ENCODE measurements at places on chromosomes 6 and 20.
A peak's percentile ranks its signal among the peaks of the same experiment; 100 is the strongest.

GRCh38 chr6:80215063-80215462 is 108.6 kb downstream of the BCKDHB start:
- no peak for DNase-seq

- no peak for DNase-seq
These were observed 24.5 kb upstream of the SMIM29 start for GRCh38 chr6:34273242-34273805.

DNA sequence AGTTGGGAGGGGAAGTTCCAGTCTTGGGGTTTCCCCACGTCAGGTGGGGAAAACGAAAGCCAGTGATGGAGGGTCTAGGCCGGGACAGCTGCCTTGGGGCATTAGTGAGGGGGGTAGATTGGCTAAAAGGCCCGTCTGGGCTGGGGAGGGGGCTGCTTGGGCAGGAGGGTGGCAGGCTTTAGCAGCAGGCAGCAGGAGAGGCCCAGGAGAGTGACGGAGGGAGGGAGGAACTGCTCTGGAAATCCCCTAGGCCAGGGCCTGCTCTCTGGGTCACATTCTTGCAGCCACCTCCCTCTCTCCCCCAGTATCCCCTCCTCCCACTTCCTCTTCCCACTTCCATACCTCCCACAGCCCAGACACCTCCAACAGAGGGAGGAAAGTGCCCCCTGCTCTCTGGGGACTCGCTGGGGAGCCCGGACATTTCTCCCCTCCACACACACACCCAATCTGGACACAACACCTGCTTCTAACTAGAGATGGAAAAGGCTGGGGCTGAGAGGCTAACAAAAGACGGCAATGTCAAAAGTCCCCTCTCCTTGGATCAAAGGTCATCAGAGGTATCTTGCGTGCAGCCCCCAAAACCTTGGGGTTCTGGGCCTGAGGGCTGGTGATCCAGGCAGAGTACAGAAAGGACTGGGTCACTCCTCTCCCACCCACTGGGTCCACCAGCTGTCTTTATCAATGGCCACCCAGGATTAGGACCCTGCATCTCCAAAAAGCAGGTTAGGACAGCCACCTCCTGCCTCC is 1.8 kb downstream of the NFKBIE start:
- no peak for DNase-seq

DNA sequence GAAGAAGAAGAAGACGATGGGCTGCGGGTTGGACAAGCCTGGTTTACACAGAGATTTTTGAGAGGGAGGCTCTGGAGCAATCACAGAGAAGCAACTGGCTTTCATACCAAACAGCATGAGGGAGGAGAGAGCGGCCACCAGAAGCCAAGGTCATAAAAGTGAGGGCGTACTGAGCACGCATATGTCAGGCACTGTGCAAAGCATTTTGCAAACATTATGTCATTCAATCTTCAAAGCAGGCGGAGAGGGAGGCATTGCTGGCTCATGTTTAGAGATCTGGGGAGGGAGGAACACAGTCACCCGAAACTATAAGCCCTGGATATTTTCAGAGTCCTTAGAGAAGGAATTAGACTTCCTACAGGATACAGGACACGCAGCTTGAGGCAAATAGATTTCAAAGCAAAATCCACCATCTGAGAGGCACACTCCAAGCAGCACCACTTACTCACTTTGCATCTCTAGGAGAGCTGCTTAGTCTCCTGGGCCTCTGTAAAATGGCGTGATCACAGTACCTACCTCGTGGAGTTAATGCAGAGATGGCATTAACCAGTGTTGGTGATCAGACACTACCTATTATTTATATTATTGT is 24.6 kb downstream of the RAMACL start:
- no peak for DNase-seq

DNA sequence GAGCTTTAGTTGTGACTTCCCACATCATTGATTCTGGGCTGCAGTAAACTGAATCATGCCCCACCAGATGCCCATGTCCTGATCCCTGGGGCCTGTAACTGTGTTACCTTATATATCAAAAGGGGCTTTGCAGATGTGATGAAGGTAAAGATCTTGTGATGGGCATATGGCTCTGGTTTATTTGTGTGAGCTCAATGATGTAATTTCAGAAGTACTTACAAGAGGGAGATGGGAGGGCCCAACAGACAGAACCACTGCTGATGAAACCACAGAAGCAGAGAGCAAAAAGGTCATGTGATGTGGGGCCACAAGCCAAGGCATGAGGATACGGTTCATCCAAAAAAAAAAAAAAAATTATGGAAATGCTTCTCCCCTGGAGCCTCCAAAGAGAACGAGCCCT is 118.7 kb downstream of the TOX2 start:
- no peak for DNase-seq

GRCh38 chr6:74368746-74369145 is 672.7 kb downstream of the CD109 start:
- no peak for DNase-seq

DNA sequence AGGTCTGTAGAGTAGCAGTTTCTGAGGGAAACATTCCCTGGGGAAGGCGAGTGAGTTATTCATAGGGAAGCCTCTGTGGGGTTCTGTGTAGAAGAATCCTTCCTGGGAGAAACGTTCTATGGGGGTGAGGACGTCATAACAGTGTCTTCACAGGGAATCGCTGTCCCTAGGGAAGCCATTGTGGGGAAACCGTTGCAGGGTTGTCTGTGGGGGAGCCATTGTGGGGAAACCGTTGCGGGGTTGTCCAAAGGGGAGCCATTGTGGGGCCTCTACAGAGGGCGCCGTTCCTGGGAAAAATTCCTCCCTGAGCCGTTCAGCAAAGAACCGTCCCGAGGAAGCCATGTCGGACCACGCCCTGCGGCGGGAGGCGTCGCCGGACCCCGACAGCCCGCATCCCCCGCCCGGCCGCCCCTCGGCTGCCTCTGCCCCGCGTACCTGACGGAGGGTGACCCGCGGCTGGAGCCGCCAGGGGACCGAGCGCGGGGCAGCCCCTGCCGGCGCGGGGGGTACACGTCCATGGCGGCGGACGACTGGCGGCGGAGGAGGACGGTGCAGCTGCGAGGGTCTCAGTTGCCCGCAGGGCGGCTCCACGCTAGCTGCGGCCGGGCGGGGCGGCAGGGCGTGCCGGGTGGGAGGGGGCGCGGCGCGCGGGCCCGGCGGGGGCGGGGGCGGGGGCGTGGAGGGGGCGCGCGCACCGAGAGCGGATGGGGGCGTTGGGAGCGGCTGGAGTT is at the start of gene DNAAF9:
TSS of gene DNAAF9 (minus strand) at position 630 of the 731 bp plus-strand sequence. CDS start at position 518, 112 bp downstream.
- peak; percentile 52 for DNase-seq

GRCh38 chr6:42333612-42334011 is 116.0 kb upstream of the MRPS10 start:
- no peak for DNase-seq

GRCh38 chr6:24864343-24864742 is 65.6 kb upstream of the ARMH2 start:
- DNase-seq = no peak

DNA sequence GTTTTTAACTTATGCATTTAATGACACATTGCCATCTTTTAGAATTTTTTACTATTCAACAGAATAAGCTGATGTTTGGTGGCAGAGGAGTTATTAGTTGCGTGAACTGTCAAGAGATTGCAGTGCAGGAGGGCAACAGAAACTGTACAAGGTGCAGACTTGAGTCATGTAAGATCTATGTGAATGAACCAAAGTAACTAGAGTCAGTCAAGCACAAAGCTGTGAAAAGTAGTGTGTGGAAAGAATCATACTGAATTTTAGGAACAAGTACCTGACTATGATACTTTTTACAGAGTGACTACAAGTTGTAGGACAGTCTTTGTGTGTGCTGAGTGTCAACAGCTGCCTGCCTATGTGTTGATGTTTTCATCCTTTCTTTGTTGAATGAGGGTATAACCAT is 2.7 kb upstream of the C6orf163 start:
- DNase-seq = no peak

DNA sequence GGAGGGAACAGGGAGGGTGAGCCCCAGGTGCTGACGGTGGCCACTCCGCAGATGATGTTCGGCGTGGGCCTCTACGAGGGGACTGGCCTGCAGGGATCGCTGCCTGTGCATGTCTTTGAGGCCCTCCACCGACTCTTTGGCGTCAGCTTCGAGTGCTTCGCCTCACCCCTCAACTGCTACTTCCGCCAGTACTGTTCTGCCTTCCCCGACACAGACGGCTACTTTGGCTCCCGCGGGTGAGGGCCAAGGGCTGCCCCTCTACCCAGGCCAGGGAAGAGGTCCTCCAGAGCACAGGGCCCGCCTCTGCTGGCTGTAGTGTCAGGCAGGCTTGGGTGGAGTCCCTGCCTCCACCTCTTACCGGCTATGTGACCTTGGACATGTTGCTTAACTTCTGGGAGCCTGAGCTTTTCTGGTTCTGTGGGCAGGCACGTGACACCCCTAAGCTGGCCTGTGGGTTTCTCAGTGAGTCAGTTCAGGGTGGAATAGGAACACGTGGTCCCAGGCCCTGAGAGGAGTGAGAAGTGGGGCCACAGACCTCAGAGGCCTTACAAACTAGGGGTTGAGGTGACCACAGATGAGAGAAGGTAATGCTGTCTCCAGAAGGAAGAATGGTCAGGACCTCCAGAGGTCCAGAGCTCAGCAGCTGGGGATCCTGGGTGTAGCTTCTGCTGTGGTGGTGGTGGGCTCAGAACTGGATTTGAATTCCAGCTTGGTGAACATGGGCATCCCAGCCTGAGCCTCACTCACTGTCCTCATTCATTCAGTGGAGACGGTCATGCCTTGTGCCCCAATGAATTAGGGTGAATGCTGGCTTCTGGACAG is 11.9 kb downstream of the PCIF1 start:
- no peak for DNase-seq

- DNase-seq = no peak
These were observed 5.9 kb downstream of the TUBB2B start for GRCh38 chr6:3221578-3221977.

- no peak for DNase-seq
These were observed 2.6 kb downstream of the SMIM29 start for GRCh38 chr6:34246249-34246562.

- DNase-seq = no peak
These were observed 1.3 kb upstream of the LRRC1 start for GRCh38 chr6:53793318-53794136.

- DNase-seq = no peak
These were observed 377.7 kb downstream of the BTBD9 start for GRCh38 chr6:38262026-38262425.

DNA sequence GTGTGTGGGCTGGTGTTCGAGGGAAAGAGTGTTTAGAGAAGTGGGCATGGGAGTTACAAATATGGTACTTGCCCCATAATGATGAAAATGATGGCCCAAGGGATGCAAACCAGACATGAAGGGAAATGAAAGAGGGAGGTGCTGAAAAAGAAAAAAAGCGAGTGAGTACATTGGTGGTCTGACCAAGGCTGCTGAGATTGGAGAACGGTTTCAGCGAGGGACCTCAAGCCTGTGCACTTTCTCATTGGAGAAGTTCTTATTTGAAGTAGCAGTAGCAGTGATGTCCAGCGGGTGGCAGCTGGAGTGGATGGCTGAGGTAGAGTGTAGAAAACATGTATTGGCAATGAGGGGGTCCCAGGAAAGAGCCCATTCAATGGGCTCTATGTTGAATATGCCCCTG is 54.8 kb downstream of the TNFAIP3 start:
- DNase-seq = no peak

DNA sequence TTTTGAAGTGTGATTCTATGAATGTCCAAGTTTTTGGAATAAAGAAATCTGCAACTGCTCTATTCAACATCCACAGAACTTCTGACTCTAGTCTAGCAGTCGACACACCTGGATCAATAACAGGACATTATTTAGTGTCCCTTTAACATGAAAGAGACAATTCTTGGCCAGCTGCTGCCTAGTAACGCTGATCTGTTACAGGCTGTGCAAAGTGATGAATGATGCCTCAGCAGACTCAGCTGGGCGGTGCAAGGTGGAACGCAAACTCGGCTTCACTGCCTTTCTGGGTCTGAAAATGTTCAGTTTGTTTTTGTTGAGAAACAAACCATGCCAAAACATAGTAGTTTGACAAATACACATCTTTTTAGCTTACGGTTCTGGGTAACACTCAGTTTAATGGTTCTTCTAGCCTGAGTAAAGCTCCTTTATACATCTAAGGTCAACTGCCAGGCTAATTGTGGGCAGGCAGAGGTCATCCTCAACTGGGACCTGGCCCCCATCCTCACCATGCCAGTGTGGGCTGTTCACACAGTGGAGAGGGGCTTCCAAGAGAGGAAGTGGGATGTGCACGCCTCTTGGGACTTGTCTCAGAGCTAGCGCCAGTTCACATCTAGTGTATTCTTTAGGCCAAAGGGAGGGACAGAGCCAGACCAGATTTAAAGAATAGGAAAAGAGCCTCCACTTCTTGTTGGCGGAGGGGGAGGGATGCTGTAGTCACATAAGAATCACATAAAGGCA is 879.7 kb downstream of the QKI start:
- no peak for DNase-seq

- no peak for DNase-seq
These were observed 7.4 kb downstream of the LRRN4 start for GRCh38 chr20:6046432-6046831.

DNA sequence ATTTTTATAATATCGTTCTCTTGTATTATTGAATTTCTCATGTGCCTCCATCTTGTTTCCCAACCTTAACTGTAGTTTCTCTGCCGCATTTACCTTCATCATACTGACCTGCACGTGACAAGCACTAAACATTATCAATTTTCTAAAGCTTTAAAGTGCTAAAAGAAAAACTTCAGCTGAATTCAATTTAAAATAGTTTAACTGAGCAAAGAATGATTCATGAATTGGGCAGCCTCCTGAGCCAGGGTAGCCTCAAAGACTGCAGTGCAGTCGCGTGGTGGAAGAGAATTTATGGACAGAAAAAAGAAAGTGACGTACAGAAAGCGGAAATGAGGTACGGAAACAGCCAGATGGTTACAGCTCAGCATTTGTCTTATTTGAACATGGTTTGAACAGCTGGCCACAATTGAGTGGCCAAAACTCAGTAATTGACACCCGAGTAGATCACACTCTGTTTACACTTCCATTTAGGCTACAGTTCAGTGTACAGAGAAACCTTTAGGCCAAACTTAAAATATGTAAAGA is 4.2 kb upstream of the ZDHHC14 start:
- no peak for DNase-seq
